Effector CD4-positive, alpha-beta T cell (primary cell): ENCODE measurements at places on chromosomes 11 and 22.

GRCh38 chr22:42860968-42861367 is 3.9 kb upstream of the ARFGAP3 start:
- DNase-seq: no peak

DNA sequence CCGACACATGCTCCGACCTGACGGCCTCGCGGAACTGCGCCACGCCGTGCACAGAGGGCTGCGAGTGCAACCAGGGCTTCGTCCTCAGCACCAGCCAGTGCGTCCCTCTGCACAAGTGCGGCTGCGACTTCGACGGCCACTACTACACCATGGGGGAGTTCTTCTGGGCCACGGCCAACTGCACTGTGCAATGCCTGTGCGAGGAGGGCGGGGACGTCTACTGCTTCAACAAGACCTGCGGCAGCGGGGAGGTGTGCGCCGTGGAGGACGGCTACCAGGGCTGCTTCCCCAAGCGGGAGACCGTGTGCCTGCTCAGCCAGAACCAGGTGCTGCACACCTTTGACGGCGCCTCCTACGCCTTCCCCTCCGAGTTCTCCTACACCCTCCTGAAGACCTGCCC is 26.8 kb downstream of the TECTA start:
- DNase-seq: no peak

DNA sequence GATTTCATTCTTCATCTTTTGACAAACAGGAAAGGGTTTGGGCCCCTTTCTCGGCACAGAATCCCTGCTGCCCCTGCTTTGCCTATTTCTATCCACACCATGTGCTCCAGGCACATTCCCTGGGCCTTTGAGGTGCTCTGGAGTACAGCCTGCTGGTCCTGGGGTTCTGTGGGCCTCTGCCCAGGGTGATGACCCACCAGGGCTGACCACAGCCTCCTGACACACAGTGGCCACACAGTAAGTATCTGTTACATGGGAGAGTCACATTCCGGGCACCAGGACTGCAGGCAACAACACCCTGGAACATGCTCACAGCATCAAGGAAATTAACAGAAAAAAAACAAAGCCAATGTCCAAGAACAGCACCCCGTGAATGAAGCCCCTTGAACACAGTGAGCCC is 39.1 kb downstream of the SCUBE2 start:
- no peak for DNase-seq

DNA sequence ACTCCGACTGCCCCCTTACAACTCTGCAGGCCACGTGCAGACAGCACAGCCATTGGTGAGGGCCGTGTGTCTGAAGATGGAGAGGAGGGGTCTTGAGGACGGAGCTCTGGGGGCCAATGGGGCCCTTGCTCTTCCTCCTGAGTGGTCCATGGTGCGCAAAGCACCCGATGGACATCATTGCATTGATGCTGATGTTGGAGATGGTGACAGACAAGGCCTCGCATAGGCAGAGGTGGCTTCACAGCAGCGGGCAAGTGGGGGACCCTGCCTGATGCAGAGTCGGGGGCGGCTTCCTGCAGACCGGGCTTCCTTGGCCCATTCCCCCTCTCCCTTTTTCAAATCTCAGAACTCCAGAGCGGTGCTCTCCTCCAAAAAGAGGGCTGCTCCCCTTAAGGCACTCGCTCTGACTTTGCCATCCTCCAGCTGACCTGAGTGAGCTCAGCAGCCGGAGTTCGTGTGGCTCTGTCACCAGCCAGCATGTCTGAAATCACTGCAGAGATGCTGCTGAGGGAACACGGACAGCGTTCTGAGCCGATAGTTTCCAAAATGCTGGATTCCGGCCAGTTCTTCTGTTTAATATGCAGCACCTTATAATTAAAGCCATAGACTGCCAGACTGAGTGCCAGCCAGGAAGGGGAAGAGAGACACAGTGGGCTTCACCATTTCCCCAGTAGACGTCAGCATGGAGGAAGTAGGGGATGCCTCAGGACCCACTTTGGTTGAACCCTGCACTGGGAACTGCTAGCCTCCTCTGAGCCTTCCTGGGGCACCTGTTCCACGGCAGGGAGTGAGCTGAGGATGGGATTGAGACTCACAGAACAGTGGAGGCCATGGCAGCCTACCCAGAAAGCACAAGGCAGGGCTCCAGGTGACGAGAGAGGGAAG is 278.2 kb downstream of the BRD1 start:
- no peak for DNase-seq

DNA sequence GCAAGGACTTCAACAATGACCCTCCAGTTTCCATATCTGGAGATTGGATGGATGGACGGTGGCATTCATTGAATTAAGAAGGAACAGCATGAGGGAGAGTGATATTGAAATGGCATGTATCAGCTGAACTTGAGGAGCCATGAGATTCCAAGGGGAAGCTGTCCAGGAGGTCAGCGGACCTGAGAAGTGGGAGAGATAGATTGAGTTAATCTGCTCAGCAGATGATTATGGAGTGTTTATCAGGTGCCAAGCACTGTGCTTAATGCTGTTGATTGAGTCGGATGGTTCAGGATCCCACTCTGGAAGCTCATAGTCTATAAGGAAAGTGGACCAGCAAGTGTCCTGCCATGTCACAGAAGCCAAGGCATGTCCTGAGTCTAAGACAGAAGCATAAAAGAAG is 581.3 kb downstream of the INSC start:
- no peak for DNase-seq

GRCh38 chr11:128803449-128804245 is 63.4 kb downstream of the KCNJ1 start:
- DNase-seq: no peak

GRCh38 chr22:19786264-19786585 is 25.6 kb downstream of the TBX1 start:
- DNase-seq: no peak

DNA sequence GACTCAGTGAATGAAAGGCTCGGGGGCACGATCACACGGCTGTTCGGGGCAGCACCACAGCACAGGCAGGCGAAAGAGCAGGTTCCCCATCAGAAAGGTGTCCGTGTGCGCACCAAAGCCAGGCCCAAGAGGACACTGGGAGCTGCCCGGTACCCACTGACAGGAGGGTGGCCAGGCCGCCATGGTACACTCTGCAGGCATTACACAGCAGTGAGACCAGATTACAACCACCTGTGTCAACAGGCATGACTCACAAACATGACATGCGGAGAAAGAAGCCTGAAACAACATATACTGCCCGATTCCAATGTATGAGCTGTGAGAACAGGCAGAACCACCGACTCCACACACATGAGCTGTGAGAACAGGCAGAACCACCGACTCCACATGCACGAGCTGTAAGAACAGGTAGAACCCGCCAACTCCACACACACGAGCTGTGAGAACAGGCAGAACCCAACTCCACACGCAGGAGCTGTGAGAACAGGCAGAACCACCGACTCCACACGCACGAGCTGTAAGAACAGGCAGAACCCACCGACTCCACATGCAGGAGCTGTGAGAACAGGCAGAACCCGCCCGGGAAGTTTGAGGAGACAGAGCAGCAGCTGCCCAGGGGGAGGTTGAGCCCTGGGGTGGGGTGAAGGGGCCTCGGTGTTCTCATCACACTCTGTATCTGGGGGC is 32.6 kb downstream of the KIAA0930 start:
- DNase-seq: no peak

- no peak for DNase-seq
Measured at GRCh38 chr22:45101515-45102227, 62.1 kb upstream of the NUP50 start.

DNA sequence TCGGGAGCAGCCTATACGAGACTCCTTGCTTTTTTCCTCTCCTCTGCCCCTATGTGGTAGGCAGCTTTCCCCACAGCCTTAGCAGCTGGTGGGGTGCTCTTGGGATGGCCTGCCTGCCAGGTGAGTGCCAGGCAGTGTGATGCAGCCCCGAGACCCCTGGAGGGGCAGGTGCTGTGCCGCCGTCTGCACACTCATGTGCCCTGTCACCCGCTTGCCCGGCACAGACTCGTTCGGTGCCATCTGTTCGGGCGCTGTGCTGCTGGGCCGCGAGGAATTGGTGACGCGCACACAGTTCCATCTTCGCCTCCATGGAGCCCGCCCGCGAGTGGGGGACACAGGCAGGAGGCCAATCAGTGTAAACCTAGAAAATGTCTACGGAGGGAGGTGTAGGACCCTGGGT is 15.1 kb downstream of the TRMU start:
- DNase-seq: no peak

- no peak for DNase-seq
Measured at GRCh38 chr11:100706179-100706578, 19.1 kb downstream of the ARHGAP42 start.

DNA sequence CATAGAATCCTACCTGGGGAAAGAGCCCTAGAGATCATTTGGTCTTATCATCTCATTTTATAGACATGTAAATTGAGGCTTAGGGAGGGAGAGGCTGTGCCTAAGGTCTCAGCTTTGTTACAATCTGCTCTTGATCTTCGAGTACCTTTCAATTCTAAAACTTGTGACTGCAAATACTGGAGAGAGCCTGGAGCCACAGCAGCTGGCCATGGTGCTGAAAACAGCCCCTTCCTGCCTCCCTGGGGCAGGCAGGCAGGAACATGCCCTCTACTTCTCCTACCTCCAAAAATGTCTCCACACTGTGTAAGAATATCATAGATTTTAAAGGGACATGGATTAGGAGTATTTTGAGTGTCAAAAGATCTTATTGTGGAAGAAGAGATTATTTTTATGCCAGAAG is 52.2 kb downstream of the C22orf42 start:
- DNase-seq: no peak

- DNase-seq: no peak
Measured at GRCh38 chr11:35362521-35362980, 56.8 kb downstream of the SLC1A2 start.

DNA sequence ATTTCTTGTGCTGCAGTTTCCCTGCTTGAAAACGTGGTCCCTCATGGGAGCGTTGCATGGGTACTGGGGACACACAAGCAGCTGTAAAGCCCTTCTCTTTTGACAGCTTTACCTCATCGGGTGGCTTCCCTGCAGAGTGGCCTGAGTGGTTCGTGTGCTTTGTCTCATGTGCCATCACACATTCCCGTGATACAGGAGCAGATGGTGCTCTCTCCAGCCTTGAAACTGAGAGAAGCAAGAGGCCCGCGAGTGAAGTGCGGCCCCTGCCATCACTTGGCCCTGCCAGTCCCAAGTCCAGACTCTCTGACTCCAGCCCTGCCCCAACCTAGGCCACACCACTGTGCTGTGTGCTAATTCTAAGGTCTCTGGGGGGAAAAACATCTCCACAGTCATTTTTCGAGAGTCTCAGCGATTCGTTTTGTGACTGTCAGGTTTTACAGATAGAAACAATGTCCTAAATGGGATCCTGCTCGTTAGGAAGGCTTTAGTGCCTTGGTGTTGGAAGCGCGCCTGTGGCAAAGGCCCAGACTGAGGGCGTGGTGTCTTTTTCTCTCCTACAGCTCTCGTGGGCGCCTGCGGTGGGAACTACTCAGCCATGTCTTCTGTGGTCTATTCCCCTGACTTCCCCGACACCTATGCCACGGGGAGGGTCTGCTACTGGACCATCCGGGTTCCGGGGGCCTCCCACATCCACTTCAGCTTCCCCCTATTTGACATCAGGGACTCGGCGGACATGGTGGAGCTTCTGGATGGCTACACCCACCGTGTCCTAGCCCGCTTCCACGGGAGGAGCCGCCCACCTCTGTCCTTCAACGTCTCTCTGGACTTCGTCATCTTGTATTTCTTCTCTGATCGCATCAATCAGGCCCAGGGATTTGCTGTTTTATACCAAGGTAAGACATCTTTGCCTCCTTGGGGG is 64.2 kb downstream of the KREMEN1 start:
- DNase-seq: no peak

DNA sequence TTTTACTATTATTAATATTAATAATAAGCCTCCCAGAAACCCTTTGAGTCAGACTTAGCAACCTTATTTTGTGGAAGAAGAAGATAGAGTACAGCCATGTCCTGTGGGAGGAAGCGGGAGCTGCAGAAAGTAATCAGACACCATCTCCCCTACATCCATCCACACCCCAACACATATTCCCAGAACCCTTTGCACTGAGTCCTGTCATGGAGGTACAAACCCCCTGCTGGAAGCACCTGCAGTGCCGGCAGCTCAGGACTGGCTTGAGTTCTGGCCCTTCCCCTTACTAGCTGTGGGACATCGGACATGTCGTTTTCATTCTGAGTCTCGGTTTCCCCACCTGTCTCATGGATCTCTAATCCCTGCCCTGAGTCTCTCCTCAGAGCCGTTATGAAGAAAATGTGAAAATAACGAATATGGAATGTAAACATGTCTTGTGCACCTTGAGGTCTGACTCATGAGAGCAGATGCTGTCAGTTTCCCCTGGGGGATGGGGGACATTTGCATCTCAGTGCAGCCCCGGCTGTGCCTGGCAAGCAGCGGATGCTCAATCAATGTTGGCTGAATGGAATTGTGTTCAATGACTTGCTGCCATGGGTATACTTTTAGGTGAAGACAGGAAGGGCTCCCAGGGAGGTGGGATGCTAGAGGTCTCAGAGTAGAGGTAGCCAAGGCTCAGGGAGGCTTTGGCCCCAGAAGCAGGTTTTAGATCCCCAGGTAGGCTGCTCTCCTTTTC is 45.4 kb downstream of the TP53I11 start:
- DNase-seq: no peak

GRCh38 chr11:20672575-20672974 is 3.2 kb downstream of the NELL1 start:
- DNase-seq: no peak

DNA sequence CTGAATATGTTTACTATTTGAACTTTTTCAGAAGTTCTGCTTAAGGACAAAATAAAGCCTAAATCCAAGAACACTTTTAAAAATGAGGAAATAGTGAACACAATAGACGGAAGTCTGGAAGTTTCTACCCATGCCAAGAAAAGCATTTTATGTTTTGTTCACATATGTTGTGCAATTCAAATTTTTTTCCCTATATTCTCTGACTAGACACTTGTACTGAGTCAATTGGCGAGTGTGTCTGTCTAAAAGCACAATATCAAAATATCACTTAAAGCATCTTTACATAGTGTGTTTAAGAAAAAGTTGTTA is 29.2 kb downstream of the INCENP start:
- DNase-seq: no peak

- no peak for DNase-seq
Measured at GRCh38 chr22:46119729-46120419, 30.5 kb upstream of the PPARA start.

GRCh38 chr11:119744577-119744976 is 15.6 kb upstream of the NECTIN1 start:
- DNase-seq: no peak

- no peak for DNase-seq
Measured at GRCh38 chr11:77661670-77662069, 24.1 kb upstream of the CLNS1A start.

DNA sequence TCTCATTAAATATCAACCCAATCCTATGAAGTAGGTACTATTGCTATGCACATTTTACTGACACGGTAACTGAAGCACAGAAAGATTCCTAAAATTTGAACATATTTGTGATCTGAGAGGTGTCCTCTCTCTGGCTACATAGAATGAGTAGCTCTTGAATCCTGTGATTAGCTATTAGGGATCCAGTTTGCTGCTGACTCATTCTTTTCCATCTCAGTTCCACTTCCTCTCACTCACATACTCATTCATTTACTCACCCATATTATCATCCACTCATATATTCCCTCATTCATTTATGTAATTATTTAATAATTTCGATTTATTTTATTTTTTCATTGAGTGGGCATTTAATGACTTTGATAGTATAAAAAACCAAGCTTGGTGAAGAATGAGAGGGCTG is 42.7 kb downstream of the OR5B17 start:
- no peak for DNase-seq

- DNase-seq: peak; percentile 49
Measured at GRCh38 chr11:77187776-77188632, 60.0 kb downstream of the MYO7A start.
